ENCODE measurements at places on chromosomes 6 and 20.

- DNase-seq: no peak
Observed at GRCh38 chr6:51415501-51415900, 596.8 kb downstream of the TFAP2B start.

- DNase-seq: no peak
Observed at GRCh38 chr20:20411836-20412235, 43.9 kb downstream of the INSM1 start.

GRCh38 chr6:46933751-46934150 lies 12.0 kb upstream of the ADGRF5 start:
- DNase-seq: no peak

GRCh38 chr20:33279261-33279910 lies 3.6 kb upstream of the BPIFB1 start:
- no peak for DNase-seq
